Stimulated activated CD8-positive, alpha-beta memory T cell treated with anti-CD3 and anti-CD28 coated beads, Interleukin-4, amount 100 ng/mL, for 48 hours (primary cell): ENCODE measurements at places on chromosomes 1 and 21.

DNA sequence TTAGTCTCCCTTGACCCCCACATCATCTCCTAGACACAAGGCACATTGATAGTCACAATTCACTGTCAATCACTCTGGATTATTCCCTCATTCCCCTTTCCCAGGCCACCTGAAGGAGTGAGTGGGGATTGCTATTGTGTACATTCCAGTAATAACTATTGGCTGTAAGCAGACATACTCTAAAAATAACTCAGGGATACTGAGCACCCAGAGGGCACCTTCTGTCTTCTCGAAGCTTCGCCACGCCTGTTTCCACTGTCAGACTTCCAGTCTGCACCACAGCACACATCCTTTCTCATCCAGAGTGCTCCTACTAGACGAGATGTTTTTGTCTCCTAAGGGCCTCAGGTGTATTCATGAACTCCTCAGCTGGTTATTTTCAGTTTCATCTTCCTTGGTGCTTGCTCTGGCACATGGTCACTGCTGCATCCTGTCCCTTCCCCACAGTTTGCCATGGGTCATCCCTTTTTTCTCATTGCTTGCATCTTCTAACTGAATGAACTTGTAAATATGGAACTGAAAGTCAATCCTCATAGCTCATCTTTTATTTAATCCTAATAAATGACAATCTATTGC, 848 bp upstream of the APOBEC4 start:
- DNase-seq, result no peak

GRCh38 chr1:5009376-5010065, 355.1 kb downstream of the AJAP1 start:
- no peak for DNase-seq

DNA sequence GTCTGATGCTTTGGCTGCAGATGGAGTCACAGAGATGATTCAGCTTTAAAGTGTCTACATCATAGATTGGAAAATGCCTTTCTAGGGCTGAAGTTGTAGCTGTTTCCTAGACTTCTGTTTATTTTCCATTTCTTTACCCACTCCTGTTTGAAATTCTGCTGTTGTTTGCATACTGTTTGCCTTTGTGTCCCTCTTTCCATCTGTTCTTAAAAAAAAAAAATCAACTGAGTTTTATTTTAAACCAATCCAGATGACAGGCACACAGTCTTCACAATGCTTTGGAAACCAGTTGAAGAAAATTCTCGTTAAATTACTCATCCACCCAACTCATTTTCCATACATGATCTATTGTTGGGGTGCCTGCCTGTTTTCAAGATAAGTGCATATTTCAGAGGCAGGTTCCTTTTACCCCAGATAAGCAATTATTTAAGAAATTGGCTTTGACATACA, 245.9 kb downstream of the DISC1 start:
- no peak for DNase-seq

GRCh38 chr1:231310391-231310934, 27.2 kb downstream of the EXOC8 start:
- no peak for DNase-seq

GRCh38 chr1:53385276-53386225, 57.7 kb upstream of the LRP8 start:
- DNase-seq, result no peak

DNA sequence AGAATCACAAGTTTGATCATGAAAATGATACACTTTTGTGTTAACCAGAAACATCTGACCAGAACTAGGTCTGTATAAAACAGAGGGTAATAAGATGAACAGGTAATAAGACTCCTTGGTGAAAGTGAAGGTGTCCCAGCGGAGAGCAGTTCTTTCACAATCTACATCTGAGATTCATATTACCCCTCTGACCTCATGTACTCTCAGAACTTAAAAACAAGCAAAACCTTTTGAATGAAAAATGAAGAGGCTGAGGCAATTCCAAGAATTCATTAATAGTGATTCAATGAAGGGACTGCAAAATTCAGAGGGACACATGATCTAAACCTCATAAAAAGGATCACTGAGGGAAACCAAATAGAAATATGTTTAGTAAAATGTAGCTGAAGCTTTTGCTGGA, 10.9 kb upstream of the MPZL1 start:
- DNase-seq, result no peak

DNA sequence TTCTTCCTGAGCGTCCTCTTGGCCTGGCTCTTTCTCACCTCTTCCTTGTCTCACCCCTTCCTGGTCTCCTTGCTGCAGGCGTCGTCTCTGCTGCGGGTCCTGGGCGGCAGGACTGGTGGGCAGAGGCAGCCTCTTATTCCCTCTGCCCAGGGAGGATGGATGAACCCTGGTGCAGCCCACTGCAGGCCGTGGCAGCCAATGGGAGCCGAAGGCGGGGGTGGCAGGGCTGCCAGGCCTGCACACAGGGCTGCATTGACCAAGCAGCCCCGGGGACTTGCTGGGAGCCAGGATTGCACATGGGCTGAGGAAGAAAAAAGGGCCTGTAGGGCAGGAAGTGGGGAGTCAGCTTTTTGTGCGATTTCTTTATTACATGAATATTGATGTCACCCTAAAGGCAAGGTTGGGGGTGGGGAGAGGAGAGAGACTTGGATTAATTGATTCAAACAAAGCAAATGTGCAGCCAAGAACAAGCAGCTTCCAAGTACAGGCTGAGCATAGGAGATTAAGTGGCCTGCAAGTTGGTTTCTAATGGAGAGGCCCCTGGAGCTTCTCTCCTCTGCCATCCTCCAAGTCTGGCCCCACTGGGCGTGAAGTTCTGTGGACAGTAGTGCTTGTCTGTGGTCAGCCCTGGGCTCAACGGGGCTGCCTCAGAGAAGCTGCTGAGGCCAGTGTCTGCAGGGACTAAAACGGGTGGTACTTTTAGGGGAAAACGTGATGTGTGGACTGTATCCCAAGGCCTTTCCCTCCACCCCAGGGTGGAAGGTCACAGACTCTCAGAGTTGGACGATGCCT, at the start of gene S100B:
Gene S100B, minus strand, starts transcription at position 108 of the 792 bp plus-strand sequence. CDS start 2,667 bp downstream, outside the sequence.
- no peak for DNase-seq

DNA sequence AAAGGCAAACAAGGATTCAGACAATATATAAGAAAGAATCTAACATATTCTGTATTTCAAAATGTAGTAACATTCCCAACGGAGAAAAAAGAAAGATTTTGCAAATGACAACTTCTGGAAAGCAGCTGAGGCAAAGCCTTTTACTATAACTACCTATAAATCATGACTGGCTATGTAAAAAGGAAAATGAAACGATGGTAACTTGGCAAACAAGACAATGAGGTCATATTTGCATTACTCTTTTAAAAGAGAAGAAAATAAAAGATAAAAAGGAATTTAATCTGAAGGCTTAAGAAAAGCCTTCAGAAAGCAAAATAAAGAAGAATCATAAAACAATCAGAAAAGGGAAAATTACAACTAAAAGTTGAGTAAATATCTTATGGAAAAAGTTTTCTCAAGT, 25.1 kb upstream of the ASPM start:
- no peak for DNase-seq

GRCh38 chr1:29521438-29521715, 285.1 kb downstream of the PTPRU start:
- no peak for DNase-seq

DNA sequence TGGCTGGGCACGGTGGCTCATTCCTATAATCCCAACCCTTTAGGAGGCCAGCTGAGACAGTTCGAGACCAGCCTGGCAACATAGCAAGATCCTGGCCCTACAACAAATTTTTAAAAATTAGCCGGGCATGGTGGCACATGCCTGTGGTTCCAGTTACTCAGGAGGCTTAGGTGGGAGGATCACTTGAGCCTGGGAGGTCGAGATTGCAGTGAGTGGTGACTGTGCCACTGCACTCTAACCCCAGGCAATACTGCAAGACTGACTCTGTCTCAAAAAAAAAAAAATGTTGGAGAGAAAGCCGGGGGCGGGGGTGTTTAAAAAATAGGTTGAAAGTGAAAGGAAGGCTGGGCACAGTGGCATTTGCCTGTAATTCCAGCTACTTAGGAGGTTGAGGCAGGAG, 16.5 kb downstream of the CLDN19 start:
- DNase-seq, result peak; percentile 24

- DNase-seq, result no peak
Measured at GRCh38 chr1:33282791-33283190, 26.5 kb downstream of the ZNF362 start.

DNA sequence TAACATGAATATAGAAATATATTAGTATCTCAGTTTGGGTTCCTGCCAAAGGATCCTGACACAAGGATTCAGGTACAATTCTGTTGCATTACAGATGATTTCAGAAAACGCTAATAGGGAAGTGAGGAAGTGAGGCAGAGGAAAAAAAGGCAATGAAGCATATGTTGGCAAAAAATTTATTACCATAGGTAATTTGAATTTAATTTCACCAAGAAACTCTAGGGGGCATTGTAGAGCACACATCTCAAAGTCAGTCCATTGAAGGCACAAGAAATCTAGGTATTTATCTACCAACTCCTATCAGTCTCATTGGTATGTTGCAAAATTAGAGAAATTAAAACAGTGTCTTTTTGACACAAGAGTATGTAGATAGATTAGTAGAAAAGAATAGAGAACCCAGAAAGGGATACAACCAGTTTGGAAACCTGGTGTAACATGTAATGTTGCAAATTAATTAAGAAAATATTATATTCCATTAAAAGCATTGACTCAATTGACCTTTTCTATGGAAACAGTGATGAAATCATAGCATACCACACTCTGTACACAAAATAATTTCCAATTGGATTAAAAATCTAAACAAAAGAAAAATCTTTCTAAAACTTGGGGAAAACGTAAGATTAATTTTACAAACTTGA, 104.9 kb upstream of the SNX7 start:
- no peak for DNase-seq

DNA sequence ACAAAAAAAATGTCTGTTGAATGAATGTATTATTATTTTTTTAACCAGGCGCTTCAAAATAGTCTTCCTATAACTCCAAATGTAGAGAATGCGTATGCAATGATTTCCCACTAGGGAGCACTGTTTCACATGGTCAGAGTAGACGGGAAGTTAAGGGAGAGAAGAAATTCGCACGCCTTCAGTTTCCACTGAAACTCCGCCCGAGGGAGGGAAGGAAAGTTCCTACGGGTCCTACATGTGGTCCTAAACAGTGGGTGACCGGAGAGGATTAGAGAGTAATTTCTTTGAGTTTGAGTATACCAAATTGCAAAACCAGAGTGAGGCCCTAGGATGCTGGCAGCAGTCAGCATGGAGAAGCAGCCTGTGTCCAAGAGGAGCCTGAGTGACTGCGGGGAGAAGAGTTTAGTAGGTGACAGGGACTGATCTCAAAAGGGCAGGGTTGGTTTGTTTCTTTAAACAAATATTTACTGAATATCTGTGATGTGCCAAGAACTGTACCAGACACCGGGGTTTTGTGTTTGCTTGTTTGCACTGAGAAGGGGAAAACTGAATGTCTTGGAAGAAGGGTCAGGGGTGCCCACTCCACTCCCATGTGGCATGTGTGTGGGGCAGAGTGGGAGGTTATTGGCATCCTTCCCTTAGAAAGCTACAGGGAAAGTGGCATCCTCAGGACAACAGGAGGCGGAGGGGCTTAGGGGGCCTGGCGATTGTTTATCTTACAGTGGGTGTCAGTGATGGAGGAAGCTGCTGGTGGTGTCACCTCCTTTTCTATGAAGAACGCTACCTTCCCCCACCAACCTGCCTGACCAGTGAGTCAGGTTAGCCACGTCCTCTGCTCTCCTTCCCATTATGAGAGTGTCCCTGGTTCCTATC, 22.8 kb downstream of the RNU5D-1 start:
- DNase-seq, result peak; percentile 51

DNA sequence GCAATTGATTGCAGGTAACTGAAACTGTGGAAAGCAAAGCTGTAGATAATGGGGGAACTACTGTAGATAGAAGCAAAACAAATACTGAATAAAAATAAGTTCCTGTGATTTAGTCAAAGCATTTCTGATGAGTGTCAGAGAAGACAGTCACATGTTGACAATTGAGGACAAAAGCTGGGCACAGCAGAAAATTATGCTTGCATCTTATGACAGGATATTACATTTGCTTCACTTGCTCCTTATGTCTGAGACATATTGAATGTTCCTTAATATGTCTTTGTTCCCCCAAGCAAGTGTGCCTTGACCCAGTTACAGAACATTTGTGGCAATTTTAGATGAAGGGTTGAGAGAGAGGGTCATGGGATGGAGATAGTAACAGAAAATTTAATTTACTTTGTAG, 526.0 kb upstream of the B3GALT2 start:
- DNase-seq, result no peak

- no peak for DNase-seq
Measured at GRCh38 chr21:44524414-44525371, 15.3 kb downstream of the KRTAP10-1 start.

GRCh38 chr1:211832661-211833060, 2.1 kb upstream of the LPGAT1 start:
- no peak for DNase-seq

DNA sequence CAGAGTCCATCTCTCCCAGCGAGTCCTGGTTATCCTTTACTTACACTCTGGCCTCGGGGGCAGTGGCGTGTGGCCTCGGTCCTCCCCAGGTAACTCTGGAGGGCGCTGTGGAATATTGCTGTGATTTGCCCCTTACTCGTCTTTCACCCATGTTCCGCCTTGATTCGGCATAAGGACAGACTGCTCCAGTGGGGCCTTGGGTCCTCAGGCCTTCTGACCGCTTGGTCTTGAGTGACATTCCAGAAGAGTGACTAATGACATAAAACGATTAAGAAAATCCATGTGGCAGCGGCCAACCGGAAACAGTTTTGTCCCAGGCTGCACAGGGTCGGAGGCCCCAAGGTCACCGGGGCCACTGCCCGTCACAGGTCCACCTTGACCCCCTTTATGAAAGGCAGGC, 11.0 kb downstream of the ICMT start:
- no peak for DNase-seq

DNA sequence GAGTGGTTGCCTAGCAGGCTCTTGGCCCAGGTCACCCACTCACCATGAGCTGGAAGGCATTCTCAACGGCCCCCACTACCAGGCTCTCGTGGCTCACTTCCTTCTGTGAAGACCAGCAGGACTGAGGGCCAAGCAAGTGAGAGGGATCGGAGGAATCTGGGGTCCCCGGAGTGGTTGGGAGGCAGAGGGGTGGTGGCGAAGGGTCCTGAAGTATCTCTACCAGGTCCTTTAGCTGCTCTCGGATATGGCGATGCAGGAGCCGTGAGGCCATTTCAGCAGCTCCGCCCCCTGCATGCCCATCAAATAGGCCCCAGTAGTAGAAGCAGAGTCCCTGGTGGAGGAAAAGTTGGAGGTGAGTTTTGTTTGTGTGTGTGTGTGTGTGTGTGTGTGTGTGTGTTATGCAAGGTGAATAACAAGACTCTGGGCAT, 2.4 kb downstream of the PPM1J start:
- DNase-seq, result no peak

DNA sequence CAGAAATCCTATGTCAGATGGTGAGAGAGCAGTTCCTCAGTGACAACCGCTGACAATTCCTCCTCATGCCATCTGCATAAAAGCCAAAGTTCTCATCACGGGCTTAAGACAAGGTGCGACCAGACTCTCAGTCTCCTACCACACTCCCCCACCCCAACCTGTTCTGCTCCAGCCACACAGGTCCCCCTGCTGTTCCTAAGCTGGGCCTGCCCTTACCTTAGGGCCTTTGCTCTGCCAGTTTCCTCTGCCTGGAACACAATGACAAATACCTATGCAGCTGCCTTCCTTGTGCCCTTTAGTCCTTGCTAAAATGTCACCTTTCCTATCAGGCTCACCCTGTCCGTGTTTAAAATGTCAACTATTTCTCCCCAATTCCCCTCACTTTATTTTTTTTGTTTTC, 382.2 kb downstream of the NTNG1 start:
- DNase-seq, result no peak
